ENCODE measurements at places on chromosomes 4 and X.

- DNase-seq: no peak
Observed at GRCh38 chr4:105248613-105249012, 101.9 kb downstream of the TET2 start.

DNA sequence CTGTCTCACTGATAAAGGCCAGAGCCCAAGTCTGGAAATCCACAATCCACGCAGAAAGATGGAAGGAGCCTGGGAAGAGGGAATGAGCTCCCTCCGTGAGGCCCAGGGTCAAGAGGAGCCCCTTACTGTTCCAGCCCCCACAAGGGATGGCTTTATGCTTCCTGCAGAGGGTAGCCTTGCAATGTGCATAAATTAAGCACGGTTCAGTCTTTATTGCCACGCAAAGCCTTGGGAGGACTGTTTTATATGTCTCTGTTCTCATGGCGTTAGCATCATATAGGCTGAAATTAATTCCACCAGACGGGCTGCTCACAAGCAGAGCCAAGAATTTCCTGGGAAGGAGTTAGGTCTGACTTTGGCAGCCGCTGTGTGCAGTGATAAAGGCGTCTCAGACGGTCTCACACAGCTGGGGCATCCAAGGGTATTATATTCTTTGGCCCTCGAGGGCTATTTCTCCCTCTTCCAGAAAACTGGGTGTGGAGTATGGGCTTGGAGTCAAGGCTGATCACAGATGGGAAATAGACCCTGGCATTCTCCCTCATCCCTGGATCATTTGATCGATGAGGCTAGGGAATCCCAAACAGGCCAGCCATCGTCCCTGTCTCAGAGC is 38.5 kb downstream of the CYTL1 start:
- DNase-seq: no peak

DNA sequence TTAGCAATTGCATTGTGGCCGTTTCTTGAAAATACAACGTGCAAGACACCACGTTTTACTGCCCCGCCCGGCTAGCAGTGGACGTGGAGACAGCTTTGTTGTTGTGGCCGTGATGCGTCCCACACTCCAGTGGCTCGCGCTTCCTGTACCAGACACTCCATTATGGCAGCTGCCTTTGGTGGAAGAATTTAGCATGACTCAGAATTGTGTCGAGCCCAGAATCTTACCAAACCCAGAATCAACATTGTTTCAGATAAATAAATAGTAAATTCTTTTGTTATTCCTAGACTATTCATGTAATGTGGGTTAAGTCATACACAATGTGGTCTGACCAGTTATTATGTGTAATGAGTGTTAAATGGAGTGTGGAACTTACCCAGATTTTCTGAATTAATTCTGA is 25.3 kb upstream of the S100P start:
- no peak for DNase-seq

- DNase-seq: no peak
Observed at GRCh38 chr4:73707918-73708577, 32.3 kb upstream of the CXCL8 start.

DNA sequence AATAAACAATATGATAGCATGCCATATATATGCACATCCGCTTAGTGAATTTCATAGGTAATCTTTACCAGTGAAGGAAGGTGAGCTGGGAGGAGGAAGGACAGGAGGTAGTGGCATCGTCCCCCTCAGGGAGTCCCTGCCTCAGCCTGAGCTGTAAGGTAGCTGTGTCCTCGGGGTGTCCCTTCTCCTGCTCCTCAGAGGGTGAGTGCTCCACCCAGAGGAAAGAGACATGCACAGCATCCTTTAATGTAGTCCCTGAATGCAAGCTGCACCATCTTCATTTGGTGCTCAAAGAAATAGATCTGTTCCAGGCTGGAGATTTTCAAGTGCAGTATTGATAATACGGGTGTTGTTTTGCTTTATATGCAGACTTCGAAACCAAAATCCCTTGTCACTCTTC is 330.4 kb upstream of the SFRP2 start:
- no peak for DNase-seq

- DNase-seq: no peak
Observed at GRCh38 chrX:619451-619811, 11.2 kb upstream of the SHOX start.

DNA sequence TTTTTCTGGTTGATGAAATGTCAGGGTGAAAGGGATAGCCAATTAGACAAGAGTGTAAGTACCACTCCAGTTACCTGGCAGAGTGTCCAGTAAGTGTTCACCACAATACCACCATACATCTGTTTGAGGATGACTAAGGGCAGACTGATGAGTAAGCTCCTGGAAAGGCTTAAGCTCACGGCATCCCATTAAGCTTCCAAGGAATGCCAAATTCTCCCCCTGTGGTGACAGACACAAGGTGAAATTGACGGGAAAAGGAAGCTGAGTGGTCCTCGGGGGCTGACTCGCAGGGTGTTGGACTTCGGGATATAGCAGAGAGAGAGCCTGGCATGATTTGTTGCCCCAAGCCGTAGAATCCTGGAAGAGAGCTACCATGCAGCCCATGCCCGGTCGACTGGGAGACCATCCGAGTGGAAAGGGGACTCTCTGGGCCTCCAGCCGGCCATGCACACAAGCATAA is 7.6 kb upstream of the BST1 start:
- DNase-seq: no peak

DNA sequence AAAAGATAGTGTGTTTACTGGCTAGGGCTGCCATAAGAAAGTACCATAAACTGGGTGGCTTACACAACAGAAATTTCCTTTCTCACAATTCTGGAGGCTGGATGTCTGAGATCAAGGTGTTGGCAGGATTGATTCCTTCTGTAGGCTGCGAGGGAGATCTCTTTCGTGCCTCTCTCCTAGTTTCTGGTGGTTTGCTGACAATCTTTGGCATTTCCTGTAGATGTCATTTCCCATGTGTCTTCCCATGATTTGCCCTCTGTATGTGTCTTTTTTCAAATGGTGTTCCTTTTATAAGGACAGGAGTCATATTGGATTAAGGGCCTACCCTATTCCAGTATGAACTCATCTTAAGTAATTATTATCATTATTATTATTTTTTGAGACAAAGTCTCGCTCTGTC is 27.9 kb upstream of the LCORL start:
- no peak for DNase-seq

DNA sequence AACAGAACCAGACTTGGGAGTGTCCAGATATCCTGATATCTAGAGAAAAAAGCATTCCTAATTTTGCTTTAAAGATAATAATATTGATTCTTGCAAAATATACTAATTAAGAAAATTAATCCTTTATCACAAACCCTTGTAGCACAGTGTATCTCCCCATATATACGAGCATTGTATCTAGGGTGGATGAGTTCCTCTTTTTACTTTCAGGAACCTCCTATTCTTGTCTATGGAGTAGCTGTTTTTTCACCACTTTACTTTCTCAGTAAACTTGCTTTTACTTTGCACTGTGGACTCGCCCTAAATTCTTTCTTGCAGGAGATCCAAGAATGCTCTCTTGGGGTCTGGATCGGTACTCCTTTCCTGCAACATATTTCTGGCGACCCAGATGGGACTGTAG is 103.9 kb downstream of the GLUD2 start:
- no peak for DNase-seq

GRCh38 chrX:107551546-107551945 is 76.8 kb upstream of the PRPS1 start:
- no peak for DNase-seq

GRCh38 chr4:129326571-129327460 is 230.9 kb downstream of the C4orf33 start:
- DNase-seq: no peak

Measured in right forelimb (tissue), 1 donor.